ENCODE measurements at places on chromosomes 12 and 14.

DNA sequence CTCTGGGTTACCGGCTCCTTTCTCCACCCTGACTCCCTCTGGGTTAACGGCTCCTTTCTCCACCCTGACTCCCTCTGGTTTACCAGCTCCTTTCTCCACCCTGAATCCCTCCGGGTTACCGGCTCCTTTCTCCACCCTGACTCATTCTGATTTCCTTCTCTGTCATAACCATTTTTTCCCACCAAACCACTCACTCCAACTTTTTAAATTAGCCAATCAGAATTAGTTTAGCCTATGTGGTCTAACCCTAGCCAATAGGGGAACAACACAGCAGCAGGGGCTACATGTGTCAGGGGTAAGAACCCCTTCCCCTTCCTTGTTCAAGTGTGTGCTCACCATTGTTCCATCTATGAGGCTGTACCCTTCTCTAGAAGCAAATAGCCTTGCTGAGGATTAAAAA lies 98.4 kb upstream of the RBM19 start:
- no peak for DNase-seq

GRCh38 chr12:7092229-7092985 lies at the start of gene C1R:
Gene C1R, minus strand, starts transcription at chr12:7092445. Its CDS starts 57 bp downstream, at chr12:7092388.
- DNase-seq = peak; percentile 62

GRCh38 chr12:122067548-122067947 lies 11.0 kb upstream of the MLXIP start:
- DNase-seq = no peak

DNA sequence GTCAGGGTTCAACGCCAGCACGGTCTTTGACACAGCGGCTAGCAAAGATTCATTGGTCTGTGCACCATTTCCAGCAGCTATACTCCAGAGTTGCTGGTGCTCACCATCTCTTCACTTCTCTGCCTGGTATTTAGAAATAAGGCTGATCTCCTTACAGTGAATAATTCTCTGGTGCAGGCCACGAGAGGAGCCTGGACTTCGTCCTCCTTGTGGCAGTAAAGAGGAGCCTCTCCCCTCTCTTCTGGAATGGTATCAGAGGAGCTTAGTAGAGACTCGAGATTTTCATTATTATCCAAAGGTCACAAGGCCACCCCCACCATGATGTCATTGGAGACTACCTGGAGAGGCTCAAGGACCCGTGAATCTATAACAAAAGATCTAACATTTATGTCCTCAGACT lies 30.8 kb upstream of the BCL2L14 start:
- no peak for DNase-seq

DNA sequence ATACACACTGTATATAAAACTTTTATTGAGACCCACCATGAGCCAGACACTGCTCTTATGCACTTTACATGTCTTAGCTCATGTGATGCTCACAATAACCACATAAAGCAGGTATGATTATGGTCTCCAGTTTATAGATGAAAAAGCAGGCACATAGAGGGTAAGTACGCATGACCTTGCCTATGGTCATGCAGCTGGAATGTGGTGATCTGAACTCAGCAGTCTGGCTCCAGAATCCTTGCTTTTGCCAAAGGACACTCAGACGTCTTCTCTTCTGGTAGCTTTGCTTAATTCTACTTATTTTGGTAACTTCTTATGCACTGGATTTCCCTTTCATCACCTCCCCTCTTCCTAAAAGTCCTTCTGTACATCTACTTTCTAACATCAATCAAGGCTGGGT lies 103.3 kb upstream of the CRY1 start:
- no peak for DNase-seq

DNA sequence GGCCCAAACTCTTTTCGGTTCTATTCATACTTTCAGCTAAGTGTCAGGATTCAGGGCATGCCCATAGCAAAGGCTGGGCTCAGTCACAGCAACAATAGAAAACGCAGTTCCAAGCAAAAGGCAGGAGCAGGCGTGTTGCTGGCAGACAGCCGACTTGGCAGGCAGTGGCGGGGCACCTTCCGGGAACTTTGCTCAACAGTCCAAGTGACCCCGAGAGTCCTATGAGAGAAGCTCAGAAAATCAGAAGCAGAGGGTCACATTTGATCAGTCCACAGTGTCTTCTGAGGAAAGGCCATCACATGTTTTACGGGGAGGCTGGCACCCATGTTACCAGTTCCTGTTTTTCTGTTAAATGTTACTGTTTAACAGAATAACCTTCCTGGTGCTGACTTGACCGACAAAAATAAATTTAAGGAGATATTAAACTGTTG lies 115.0 kb downstream of the DACT1 start:
- no peak for DNase-seq

- peak; percentile 46 for DNase-seq
These were observed at the start of gene TMEM30B for GRCh38 chr14:61281186-61281947. Gene TMEM30B, minus strand, starts transcription at chr14:61281338. Its CDS starts 191 bp downstream, at chr14:61281147.

DNA sequence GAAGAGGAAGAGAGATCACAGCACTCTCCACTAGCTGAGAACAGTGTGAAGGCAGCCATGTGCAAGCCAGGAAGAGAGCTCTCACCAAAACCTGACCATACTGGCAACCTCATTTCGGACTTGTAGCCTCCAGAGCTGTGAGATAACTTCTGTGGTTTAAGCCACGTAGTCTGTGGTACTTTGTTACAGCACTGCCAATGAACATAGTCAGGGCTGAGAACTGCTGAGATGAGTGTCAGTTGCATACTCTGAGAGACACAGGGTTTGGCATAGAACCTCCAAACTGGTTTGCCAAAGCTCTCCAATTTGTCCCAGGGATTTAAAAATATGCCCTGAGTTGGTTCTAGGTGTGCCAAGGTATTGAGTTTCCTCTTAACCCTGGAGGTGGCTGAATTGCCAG lies 218.6 kb downstream of the ATP23 start:
- no peak for DNase-seq

GRCh38 chr12:25365340-25365730 lies 114.6 kb upstream of the KRAS start:
- DNase-seq = no peak

- DNase-seq = no peak
These were observed 69.9 kb downstream of the RAD52 start for GRCh38 chr12:879641-880040.

DNA sequence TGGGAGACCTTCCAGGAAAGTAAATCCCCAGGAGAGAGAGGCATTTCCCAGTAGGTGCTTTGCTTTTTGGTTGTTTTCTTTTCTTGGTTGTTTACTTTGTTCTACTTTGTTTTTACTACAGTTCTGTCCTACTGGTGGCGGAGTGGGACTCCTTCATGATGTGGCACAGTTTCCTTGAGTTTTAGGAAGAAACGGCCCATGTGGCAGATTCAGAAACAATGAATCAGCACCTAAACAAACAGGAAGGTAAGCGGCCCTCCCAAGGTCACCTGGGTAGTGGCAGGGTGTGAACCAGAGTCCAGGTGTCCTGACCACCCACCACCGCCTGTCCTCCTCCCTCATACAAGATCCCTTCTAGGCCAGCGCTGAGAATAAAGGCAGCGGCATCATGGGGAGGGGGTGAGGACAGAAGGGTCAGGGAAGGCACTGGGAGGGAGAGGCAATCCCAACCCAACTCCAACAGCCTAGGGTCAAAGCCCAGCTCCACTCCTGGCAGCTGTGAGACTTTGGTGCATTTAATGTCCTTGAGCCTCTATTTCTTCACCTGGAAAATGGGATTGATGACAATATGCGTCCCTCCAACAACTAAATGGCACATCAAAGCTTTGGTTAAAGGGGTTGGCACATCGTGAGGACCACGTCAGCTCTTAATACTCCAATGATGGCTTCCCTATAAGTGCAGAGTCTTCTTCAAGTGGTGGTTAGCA lies 111.5 kb upstream of the BCL2L14 start:
- no peak for DNase-seq

GRCh38 chr14:61346221-61346620 lies 24.8 kb downstream of the PRKCH start:
- DNase-seq = no peak

GRCh38 chr14:79660053-79660939 lies 551.0 kb downstream of the DIO2 start:
- DNase-seq = no peak

DNA sequence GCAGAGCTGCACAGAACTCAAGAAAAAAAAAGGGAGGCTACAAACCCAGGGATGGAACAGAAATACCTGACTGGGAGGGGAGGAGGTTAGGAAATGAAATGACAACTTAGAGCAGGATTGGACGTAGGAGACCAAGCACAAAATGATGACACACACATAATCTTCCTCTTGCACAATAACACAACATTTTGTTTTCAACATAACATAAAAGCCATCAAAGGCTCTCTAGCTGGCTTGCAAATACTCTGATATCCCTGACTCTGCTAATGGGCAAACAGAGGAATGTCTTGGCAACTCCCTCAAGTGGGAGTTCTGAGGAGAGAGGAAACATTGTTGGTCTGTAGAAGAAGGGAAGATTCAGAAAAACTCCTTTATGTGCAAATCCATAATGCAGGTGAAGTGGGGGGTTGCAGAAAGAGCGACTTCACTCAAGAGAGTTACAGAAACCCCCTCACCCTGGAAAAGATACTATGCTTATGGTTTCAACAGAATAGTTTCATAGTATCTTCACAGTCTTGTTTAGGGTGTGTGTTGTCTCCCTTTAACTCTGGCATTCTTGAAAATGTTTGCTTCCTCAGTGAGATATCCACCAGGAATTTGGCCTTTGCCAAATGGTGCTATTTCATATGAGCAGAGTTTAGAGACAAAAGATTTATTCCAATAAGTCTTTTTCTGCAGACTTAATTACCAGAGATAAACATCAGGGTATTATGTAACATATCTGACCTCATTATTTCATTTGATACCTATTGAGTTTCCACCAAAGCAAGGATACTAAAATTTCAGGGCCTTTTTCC lies 43.8 kb upstream of the LTBP2 start:
- DNase-seq = no peak

- DNase-seq = no peak
These were observed 3.1 kb upstream of the CDCA4 start for GRCh38 chr14:105023791-105024480.

GRCh38 chr12:1920971-1921370 lies 2.5 kb upstream of the CACNA2D4 start:
- DNase-seq = no peak

DNA sequence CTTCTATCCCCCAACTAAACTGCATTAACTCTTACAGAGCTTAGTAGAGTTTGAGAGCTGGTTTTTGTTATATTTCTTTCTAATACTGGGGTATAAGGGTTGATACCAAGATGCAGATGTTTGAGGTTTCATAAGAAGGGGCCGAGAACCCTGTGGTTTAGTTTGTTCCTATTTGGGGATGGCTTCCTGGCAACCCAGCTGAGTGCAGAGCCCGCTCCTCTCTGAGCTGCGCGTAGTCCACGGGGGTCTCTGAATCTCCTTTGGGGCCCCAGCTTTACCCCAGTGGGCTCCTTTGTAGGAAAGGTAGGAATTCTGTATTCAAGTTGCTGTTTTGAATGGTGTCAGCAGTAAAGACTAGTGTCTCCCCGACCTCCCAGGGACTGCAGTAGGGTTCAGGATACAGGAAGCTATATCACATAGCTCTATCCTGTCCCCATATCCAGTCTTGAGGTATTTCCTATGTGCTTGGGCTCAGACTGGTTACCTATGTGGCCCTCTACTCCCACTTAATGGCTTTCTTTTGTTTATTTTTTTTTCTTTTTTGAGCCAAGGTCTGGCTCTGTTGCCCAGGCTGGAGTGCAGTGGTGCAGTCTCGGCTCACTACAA lies 25.4 kb downstream of the PLXNC1 start:
- DNase-seq = no peak
